ENCODE measurements at places on chromosomes 16 and 17.

DNA sequence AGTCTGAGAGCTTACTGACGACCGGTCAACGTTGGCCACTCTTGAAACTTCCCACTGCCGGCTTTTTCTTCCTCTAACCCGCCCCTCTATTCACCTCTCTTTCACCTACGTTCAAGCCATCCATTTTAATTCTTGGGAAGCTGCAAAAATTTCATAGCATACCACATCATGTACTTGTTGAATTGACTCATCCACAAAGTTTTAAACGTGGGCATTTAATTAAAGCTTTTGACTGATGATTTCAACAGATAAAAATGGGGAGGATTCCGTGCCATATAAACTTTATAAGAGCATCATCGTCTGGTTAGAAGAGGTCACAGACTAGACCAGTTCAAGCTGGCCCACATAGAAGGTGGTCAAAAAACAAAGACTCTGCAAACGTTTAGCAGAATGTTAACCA lies 22.5 kb downstream of the VPS53 start:
- DNase-seq, result no peak

DNA sequence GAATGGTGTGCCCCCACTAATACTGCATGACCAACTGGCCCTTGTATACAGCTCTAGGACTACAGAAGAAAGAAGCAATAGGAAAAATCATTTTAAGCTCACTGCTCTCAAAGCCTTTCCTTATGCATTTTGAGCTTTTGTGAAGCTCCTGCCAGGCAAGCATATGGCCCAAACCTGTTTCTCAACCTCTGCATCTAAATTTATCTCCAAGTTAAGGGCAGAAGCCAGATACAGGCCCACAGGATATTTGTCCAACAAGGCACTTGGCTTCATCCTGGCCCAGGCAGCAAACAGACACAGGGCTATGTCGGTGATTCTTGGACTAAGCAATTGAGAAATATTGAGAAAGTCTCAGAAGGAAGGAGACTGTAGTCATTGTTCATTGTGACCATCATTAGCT lies 43.9 kb downstream of the CCT6B start:
- no peak for DNase-seq

DNA sequence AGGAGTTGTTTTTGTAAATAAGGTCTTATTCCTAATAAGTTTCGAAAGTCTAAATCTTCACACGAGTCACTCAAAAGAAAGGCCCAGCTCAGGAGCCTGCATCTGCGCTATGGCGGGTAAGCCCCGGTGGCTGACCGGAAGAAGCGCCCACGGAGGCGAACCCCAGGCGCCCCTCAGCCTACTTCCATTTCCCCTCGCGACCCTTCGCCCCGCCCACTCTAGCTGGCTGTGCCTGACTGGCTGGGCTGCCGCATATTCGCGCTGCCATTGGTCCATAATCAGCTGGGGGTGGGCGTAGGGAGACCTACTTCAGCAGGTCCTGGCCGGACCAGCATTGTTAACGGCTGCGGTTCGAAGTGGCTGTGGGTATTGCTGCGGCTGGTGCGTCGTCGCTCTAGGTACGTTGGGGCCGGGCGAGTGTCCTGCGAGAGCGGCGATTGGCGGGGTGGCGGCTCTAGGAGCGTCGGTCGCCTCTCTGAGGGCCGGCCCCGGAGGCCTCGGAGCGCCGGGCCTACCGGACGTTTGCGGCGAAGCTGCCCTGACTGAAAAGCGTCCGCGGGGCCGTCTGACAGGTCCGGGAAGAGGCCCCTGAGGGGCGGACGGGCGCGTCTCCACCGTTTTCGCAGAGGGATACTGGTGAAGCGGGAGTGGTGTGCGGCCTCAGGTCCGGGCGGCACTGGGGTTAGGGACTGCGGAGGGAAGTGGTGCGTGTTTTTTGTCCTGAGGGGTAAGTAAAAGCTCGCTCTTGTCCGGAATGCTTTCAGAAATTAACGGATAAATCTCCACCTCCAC lies at the start of gene ATF7IP2:
ATF7IP2 (plus strand) TSS at position 337 of the 792 bp plus-strand sequence. CDS start 44,560 bp downstream, outside the sequence.
- peak; percentile 92 for DNase-seq

DNA sequence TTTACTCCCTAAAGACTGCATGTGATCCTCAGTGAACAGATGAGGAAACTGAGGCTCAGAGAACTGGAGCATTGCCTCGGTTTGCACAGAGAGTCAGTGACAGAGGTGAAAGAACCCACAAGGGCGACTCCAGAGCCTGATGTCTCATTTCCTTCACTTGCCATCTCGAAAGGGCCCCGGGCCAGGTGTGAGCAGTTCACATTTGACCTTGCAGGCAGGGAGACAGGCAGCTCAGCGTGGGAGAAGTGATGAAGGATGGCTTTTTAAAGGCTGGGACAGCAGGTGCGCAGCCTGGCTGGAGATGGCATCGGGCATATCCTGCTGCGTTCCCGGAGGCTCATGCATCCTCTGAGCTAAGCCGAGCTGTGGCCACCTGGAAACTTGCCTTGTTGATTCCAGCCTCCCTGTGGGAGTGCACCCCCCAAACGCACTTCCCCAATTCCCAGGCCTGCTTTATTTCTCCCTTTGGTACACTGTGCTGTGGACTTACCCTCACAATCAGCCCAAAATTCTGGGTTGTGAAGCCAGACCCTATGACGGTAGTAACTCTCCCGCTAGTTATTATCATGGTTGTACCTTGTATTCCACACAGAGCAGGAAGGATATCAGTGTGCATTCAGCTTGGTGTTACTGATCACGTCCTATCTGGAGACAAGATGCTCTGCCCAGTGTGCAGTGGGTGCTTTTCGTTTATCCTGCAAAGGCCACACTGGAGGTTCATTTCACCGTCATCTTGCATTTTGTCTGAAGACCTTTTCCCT lies 753.2 kb upstream of the EEF2KMT start:
- no peak for DNase-seq

- peak; percentile 86 for DNase-seq
Measured at GRCh38 chr16:80569440-80570105, 28.8 kb downstream of the DYNLRB2 start.

DNA sequence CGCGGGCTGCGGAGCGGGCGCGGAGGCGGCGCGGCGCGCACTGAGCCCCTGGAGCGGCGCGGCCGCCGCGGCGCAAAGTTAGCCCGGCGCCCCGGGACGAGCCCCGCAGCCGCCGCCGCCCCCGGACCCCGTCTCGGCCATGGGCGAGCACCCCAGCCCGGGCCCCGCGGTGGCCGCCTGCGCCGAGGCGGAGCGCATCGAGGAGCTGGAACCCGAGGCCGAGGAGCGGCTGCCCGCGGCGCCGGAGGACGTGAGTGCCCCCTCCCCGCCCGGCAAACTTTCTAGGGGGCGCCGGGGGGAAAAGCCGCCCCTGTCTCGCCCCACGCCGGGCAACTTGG lies 388 bp downstream of the RHBDL3 start:
- peak; percentile 20 for DNase-seq
